ELR (cell line): ENCODE measurements at places on chromosomes 1 and 21.

- no peak for DNase-seq
Observed at GRCh38 chr1:113247782-113248181, 142.5 kb upstream of the MAGI3 start.

DNA sequence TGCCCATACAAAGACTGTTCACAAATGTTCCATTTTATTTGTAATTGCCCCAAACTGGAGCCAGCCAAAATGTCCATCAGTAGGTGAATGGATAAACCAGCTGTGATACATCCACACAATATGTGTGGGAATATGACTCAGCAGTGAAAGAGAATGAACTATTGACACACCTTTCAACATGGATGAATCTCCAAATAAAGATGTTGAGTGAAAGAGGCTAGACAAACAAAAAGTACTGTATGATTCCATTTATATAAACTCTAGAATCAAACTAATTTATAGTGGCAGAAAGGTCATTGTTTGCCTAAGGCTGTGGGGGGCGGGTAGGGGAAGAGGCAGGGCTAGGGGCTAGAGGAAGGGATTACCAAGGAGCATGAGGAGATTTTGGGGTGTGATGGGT, 4.5 kb downstream of the DHCR24 start:
- DNase-seq = no peak

DNA sequence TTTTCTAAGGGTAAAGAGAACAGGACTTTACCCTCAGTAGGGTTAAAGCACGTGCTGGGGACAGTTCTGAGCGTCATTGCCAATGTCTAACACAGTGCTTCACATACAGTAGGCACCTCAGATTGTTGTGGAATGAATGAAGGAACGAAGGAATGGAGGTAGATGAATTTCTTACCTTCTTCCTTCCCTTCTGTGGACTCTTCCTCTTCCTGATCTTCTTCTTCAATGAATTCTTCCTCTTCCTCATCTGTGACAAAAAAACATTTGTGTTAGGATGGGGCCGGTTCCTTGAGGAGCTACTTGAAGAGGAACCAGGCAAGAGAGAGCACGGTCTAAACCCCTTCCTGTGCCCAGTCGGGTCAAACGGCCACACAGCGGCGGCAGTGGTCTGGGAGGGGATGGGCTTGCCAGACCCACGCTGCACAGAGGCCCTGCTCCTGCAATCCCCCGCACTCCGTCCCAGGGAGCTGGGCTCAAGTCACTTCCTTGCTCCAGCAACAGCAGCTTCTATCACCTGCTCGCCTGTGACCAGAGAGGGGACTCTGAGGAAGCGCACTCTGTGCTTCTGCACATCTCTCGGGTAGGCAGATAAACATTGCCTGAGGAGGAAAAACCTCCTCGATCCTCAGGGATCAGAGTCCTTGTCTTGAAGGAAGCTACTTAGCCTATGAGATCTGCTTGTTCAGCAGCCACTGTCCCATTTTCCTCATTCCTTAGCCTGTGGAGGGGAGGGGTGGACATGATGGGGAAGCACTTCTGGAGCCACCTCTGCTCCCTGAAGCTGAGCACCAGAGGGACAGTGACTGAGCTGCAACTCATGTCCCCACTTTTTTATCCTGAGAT, 8.0 kb upstream of the SLC30A2 start:
- DNase-seq = no peak

DNA sequence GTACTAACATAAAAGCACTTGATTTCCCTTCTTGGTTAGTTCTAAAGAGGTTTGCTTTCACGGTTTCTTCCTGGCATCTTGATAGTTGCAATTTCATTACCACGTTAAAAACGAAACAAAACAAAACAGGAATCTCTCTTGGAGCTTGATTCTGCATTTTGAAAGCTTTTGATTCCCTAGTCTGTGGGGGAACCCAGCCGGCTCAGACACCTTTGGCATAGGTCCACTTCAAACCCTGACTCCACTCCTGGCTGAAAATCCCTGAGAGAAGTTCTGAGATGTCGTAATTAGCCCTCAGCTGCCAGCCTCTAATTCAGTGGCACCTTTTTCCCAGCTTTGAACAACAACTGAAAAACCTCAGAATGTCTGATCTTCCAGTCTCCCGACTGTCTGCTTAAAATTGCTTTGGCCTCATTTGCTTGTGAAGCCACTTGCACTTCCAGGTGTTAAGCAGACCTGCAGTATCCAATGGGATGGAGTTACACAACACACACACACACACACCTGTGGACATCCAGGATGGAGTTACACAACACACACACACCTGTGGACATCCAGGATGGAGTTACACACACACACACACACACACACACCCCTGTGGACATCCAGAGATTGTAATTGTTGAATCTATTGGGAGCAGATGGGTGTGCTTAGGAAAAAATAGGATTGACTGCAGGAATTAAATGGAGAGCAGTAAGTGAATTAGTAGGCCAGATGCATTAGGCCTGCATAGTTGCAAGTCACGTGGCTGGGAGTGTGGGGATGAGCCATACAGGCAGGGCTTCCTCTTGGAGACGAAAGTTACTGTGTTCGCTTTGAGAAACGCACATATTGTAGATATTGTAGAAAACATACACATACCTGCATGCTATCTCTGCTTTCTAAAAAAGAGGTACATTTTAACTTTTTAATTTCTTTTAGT, 285.6 kb upstream of the FMN2 start:
- DNase-seq = peak; percentile 14

GRCh38 chr1:47814612-47815395, 182.4 kb downstream of the TRABD2B start:
- DNase-seq = no peak

- DNase-seq = no peak
Observed at GRCh38 chr1:24764439-24764838, 19.2 kb downstream of the CLIC4 start.

GRCh38 chr1:183023601-183024316, 539 bp downstream of the LAMC1 start:
- DNase-seq = peak; percentile 75

DNA sequence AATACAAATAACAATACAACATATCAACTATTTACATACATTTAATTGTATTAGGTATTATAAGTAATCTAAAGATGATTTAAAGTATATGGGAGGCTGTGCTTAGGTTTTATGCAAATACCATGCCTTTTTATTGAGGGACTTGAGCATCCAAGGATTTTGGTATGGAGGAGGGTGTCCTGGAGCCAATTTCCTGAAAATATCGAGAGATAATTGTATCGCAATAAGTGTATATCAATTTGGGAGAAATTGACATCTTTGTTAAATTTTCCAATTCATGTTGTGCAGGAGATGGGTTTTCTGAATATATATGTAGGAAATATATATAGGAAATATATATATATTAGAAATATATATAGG, 63.5 kb downstream of the ATP1A1 start:
- no peak for DNase-seq
